ENCODE measurements at places on chromosomes 7 and 10.

GRCh38 chr7:36132012-36132411, 21.0 kb upstream of the EEPD1 start:
- DNase-seq: no peak

- no peak for DNase-seq
Measured at GRCh38 chr10:128881086-128881485, 586.0 kb upstream of the MGMT start.

GRCh38 chr7:138934367-138934766, 46.8 kb downstream of the KIAA1549 start:
- DNase-seq: no peak

DNA sequence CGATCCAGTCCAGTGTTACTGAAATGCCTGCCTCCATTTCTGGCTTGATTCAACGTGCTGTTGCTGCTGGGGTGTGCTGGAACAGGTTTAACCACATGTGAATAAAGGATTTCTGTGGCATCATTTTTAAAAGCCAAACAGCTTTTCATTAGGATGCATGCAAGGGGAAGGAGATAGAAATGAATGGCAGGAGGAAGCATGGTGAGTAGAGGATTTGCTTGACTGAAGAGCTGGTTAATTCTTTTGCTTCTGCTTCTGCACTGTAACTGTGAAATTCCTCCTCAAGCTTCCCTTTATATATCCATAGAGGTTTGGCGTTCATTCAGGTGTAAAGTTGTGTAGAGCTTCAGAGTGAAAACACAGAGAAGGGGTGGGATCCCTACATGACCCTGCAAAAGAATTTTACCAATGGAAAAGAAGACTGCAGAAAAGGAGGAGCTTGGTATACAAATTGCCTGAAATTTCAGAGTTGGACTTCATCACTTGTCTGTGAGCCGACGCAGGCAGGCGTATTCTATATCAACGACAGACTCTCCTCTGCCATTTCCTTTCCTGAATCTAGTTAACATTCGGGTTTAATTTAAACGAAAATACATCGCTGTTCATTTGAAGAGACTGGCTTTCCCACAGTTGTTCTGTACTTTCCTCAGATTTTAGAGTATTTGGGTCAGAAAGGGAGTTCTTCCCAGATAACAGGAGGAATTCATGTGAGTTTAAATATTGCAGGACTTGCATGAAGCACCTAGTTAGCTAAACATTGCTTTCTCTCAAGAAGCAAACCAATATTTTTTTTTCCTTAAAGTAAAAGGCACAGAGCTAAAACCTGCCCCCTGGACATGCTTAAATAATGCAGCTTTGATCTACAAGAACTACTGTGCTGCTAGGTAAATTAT, at the start of gene SOSTDC1:
Gene SOSTDC1, minus strand, starts transcription at position 270 of the 893 bp plus-strand sequence. Its CDS starts 70 bp downstream, at position 200.
- no peak for DNase-seq

- no peak for DNase-seq
Measured at GRCh38 chr7:90708841-90709317, 112.8 kb downstream of the CDK14 start.

GRCh38 chr10:43377424-43377883, 6.0 kb downstream of the FXYD4 start:
- DNase-seq: no peak
